ENCODE measurements at places on chromosomes 1 and 21.
A peak's percentile ranks its signal among the peaks of the same experiment; 100 is the strongest.

GRCh38 chr21:18771845-18772380 lies 368.3 kb upstream of the TMPRSS15 start:
- no peak for DNase-seq

DNA sequence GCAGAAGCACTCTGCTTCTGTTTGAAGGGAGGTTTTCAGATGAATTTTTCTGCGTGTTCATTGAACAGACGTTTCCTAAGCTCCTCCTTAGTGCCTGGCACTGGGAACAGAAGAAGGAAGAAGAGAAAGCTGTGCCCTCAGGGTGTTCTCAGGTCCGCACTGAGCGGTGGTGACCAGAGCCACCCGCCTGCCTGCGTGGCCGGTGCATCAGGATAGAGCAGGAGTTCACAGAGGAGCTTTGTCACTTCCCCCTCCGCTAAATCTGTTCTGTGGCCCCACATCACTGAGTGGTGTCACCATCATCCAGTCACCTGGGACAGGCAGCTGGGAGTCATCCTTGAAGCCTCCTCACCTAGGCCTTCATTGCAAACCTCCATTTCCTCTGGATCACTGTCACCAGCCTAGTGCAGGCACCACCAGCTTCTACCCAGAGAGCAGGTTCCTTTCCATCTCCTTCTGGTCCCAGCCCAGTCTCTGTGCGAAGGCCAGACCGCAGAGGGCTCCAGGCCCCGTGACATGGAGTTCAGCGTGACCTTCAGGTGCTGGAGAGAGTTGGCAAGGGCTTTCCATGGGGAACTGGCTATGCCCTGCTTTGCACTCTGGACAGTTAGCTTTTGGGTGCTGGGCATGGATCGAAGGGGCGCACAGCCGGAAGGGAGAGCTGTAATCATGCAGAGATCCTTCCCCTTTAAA lies 21.7 kb downstream of the PARK7 start:
- no peak for DNase-seq

DNA sequence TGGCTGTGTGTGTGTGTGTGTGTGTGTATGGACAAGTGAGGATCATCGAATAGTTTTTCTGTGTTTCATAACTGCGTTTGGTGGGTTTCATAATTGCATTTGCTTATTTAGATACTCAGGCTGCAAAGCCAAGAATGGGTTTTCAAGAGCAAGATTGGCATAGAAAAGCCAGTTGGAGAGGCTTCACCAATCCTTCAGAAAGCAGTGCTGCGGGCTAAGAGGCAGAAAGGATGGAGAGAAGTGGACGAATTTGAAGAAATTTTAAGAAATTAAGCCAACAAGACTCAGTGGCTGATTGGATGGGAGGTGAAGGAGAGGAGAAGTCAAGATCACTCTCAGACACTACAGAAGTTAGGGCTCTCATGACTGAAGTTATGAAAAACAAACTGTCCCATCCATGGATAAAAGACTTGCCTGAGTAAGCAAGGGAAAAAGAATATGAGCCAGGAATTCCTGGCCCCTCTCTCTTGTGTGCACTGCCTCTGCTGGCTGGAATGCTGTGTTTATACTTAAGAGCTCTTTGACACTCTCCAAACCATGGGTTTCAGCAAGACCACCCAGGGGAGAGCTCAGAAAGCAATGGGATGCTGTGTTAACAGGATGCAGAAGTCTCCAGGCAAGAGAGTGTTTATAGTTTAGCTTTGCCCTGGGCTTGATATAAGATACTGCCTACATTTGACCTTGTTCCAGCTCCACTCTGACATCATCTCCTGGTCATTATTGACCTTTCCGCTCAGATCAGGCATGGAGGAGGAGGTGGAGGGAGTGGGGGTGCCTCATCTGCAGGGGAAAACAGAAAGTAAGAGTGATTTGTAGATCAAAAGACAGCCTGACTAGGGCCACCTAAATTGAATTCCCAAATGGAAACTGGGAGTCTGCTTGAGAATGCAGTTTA lies 232.0 kb upstream of the PLXNA2 start:
- peak; percentile 28 for DNase-seq

- DNase-seq = peak; percentile 87
Observed at GRCh38 chr1:40076895-40077312, 20.1 kb downstream of the PPT1 start.

GRCh38 chr1:201214886-201215285 lies 24.3 kb downstream of the IGFN1 start:
- no peak for DNase-seq

GRCh38 chr1:224957696-224958095 lies 28.2 kb downstream of the DNAH14 start:
- DNase-seq = no peak

DNA sequence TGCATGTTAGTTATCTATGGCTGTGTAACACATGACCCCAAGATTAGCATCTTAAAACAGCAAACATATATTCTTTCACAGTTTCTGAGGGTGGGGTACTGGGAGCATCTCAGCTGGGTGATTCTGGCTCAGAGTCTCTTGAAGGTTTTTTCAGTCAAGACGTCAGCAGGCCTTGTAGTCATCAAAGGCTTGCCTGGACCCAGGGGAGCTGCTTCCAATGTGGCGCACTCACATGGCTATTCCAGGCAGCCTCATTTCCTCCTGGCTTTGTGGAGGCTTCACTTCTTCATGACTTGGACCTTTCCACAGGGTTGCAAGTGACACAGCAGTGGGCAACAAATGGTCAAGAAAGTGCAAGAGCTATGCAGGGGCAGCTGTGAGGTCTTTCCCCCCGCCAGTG lies 114.7 kb downstream of the ACTL8 start:
- DNase-seq = no peak

DNA sequence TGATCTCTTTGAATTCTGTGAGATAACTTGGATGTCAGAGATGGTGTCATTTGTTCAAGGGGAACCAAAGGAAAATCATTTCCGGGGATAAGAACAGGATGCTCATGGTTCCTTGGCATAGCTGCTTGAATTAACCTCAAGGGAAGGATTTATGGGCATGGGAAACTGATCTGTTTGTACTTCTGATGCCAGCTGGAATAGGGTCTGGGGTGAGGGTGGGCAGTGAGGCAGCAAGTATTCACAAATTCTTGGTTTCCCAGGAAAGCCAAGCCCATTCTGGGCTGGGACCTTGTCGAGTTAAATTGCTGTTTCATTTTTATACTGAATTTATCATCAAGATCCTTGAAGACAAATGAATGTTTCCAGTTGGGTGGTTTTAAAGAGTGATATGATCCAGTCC lies 14.1 kb downstream of the INTS3 start:
- no peak for DNase-seq

GRCh38 chr1:168362991-168363390 lies 82.3 kb downstream of the TBX19 start:
- DNase-seq = no peak

- DNase-seq = no peak
Observed at GRCh38 chr21:19461481-19462205, 1058.1 kb upstream of the TMPRSS15 start.

DNA sequence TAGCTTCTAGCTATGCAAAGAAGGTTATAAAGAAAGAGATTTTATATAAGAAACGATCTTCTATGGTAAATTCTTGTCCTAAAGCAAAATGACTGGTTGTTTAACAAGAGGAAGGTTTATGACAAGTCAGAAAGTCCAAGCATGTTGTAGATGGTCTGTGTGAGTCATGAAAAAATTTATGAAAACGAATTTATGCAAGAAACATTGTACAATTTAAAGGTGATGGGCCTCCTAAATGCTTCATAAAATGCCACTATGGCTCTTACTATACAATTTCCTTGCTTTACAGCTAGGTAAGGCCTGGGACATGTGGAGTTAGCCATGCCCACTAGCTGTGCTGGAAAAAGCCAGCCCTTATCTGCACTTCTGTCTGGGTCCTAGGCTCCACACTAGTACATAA lies 125.4 kb downstream of the PTGER3 start:
- no peak for DNase-seq

DNA sequence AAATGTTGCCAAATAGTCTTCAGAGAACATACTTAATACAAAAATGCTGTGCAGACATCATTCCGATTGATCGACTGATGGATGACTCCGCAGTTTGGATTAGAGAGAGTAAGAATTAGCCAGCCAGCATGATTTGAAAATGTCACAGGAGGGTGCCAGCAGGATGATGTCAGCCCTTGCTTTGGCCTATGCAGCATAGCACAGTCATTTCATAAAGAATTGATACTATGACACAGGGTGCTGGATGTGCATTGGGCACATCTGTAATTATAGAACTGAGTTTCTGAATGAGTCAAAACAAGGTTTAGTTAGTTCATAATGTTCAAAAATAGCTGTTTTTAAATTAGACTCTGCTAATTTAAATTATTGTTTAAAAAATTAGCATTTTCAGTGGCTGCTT lies 21.6 kb upstream of the TRAF5 start:
- DNase-seq = peak; percentile 50

GRCh38 chr1:64765826-64766225 lies 21.0 kb downstream of the RAVER2 start:
- no peak for DNase-seq

DNA sequence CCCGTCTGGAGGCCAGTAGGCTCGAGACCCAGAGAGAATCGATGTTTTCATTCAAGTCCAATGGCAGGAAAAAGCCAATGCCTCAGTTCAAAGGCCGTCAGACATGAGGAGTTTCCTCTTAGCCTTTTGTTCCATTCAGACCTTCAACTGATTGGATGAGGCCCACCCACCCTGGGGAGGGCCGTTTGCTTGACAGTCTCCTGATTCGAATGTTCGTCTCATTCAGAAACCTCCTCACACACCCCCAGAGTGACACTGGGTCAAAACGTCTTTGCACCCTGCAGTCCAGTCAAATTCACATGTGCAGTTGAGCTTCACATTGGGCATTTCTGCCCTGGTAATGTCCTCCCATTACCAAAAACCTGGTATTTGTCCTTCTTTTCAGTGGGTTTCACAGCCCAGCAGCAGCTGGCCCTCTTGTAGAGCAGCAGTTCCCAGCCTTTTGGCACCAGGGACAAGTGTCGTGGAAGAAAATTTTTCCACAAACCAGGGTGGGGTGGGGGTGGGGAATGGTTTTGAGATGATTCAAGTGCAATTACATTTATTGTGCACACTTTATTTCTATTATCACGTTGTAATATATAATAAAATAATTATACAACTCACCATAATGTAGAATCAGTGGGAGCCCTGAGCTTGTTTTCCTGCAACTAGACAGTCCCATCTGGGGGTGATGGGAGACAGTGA lies 40.1 kb downstream of the RSPH1 start:
- DNase-seq = no peak

DNA sequence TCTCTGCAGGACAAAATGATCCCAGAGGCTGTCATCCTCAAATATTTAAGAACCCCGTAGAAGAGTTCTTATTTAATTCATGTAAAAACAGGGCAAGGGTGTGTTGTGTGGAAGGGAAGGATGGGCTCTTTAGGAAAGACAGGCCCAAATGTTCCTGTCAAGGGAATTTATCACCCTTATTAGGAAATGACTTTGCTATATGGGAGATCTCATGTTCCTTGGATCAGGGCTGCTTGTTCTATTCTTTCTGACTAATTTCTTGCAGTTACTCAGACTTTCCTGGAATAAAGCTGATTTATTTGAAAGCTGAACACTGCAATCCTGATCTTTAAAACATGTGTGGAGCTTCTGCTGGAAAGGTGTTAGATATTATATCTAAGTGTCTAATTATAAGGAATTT lies 72.8 kb downstream of the SELENOF start:
- no peak for DNase-seq

DNA sequence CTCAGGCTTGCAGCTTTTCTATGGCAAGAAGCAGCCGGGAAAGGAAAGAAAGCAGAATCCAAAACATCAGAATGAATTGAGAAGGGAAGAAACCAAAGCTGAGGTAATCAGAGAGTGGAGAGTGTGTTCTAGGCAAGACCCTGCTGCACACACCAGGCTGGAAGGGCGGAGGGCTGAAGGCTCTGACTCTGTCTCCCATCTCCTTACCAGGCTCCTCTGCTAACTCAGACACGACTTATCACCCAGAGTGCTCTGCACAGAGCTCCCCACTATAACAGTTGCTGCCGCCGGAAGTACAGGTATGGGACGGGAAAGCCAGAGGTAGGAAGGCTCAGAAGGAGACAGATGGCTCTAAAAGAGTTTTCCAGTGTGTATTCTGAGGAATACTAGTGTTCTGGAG lies 1.2 kb downstream of the SCNM1 start:
- no peak for DNase-seq

GRCh38 chr21:42530167-42530518 lies 16.5 kb downstream of the SLC37A1 start:
- no peak for DNase-seq

DNA sequence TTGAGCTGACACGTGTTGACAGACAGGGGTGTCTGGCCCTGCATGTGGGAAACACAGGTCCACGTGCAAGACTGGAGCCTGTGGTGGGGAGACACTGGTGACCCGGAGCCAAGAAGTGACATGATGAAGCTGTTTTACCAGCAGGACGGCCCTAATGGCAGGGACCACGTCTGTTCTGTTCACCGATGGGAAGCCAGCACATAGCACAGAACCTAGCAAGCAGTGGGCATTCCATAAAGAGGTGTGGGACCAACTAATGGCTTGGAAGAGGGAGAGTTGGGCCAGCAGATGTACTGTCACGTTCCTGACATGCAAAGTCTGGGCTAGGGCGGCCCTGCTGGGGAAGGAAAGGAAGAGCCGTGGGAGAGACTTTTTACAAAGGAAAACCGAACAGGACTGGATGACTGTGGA lies 15.3 kb downstream of the NAV1 start:
- no peak for DNase-seq

Measured in ELR (cell line).